ENCODE measurements at places on chromosomes 2 and 18. TPM values are rescaled to one million over a fixed set of nuclear protein-coding genes. Genes with fewer than 3 reads are reported as not detected.
A peak's percentile ranks its signal among the peaks of the same experiment; 100 is the strongest.

The GRHL1 gene
- total RNA-seq: 6.2 TPM

The LBX2 gene
- 2.6 TPM for total RNA-seq

DNA sequence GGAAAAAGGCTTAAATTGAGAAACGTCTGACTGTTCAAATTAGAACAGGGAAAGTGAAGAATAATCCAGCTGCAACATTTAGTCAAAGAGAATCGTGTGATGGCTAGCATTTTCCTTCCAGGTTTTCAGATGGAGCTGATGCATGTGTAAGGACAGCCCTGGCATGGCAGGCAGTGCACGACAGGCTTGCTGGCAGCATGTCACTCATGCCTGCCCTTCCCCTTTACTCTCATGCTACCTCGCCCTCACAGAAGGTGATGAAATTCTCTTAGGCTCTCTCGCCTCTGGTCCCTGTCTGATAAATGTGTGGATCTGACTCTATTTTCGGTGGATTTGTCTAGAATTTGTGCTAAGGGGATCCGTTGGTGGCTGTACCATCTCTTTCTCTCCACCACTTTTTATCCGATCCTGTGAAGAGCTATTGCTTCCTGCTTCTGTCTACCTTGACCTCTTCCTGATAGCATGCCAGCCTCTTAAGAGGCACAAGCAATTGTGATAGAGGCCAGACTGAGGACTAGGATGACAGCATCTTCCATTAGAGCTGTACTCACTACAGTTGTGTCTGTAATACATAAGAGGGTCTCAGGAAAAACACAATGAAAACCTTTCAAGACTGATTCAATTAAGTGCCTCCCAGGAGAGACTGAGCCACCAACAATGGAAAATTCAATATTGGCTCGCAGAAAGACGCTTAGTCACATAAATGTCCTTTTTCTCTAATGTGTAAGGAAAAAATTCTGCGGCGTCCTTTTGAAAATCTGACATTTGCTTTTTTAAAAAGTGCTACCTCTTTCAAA, 65.6 kb upstream of the NOSTRIN start:
- no peaks in the 10 kb centered on the region for H3K27me3 ChIP-seq
- DNase-seq: no peak
- H3K4me1 ChIP-seq: no peaks in the 10 kb centered on the region
- no peak overlapping the region for H3K27ac ChIP-seq
- H3K36me3 ChIP-seq: no peaks in the 10 kb centered on the region
- no peak overlapping the region for H3K4me3 ChIP-seq

GRCh38 chr2:23691565-23691964, 235.4 kb downstream of the ATAD2B start:
- no peak overlapping the region for H3K27ac ChIP-seq
- no peaks in the 10 kb centered on the region for H3K36me3 ChIP-seq
- DNase-seq: no peak
- H3K27me3 ChIP-seq: no peaks in the 10 kb centered on the region
- H3K4me1 ChIP-seq: no peaks in the 10 kb centered on the region

GRCh38 chr2:125979886-125980285, 676.1 kb upstream of the GYPC start:
- no peak overlapping the region for H3K27ac ChIP-seq
- DNase-seq: no peak
- H3K36me3 ChIP-seq: no peaks in the 10 kb centered on the region
- no peaks in the 10 kb centered on the region for H3K4me1 ChIP-seq
- H3K27me3 ChIP-seq: no peaks in the 10 kb centered on the region
- no peak overlapping the region for H3K4me3 ChIP-seq

The FBXO48 gene
- total RNA-seq: 0.94 TPM

GRCh38 chr18:59039449-59039848, 100.2 kb upstream of the SEC11C start:
- H3K27ac ChIP-seq: no peak overlapping the region
- no peak for DNase-seq
- peaks cover 4% of the 10 kb centered on the region for H3K4me1 ChIP-seq
- no peaks in the 10 kb centered on the region for H3K36me3 ChIP-seq
- H3K27me3 ChIP-seq: no peaks in the 10 kb centered on the region
- H3K4me3 ChIP-seq: no peak overlapping the region

The RIOK3 gene
- 51.2 TPM for total RNA-seq

DNA sequence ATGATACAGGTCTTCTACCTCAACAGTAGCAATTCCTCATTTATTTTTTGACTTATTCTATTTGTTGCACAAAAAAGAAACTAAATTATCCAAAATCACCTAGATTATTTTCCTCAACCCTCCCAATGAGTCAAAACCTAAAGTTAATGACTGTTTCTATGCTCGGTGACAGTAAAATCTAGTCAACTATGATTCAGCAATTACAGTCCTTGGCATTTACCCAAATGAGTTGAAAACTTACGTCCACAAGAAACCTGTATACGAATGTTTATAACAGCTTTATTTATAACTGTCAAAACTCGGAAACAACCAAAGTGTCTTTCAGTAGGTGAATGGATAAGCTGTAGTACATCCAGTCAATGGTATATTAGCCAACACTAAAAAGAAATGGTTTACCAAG, 439.3 kb downstream of the CBLN2 start:
- H3K4me3 ChIP-seq: no peak overlapping the region
- H3K27ac ChIP-seq: no peak overlapping the region
- no peak for DNase-seq
- no peaks in the 10 kb centered on the region for H3K4me1 ChIP-seq
- H3K36me3 ChIP-seq: no peaks in the 10 kb centered on the region
- no peaks in the 10 kb centered on the region for H3K27me3 ChIP-seq

DNA sequence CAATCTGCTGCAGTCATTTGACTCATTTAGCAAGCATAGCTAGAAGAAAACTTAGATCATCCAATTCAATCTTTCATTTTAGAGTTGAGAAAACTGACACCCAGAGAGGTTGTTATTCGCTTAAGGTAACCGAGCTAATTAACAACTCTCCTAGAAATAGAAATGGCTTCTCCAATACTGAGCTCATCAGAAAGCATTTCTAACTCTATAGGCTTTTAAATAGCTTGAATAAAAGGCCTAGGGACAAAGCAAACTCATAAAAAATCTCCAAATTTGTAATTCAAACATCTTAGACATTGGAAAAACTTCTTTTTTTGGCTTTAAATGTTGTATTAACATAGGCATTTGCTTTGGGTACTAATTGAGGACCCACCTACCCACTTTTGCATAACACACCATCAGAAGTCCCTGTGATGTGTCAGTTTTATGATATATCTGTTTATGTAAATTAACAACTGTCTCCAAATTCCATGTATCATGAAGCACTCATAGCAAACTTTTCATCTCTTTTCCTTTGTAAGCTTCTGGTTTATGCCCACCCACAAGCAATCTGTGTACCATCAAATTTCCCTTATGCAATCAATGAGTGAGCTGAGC, 343.9 kb upstream of the CHST9 start:
- no peaks in the 10 kb centered on the region for H3K27me3 ChIP-seq
- H3K36me3 ChIP-seq: no peaks in the 10 kb centered on the region
- no peaks in the 10 kb centered on the region for H3K4me1 ChIP-seq
- no peak overlapping the region for H3K27ac ChIP-seq
- H3K4me3 ChIP-seq: no peak overlapping the region
- DNase-seq: no peak

The ARHGEF4 gene
- total RNA-seq: 24.3 TPM

DNA sequence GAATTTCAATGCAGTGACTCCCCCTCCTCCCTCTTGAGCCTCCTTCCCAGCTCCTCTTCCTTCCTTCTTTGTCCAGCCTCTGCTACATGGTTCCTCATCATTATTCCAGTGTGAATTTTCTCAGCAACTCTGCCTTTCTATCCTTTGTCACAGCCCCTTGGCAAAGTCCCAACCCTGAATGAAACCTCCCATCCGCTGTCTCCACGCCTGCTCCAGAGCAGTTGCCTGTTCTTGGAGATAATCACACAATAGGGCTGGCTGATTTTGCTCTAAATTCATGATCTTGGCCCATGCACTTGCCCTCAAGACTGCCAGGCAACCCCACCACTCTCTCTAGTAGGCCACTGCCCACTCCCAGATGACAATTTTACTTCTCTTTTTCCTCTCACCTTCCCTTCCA, 61.4 kb downstream of the BCL2L11 start:
- H3K27me3 ChIP-seq: no peaks in the 10 kb centered on the region
- H3K4me1 ChIP-seq: peaks cover 26% of the 10 kb centered on the region
- no peak overlapping the region for H3K27ac ChIP-seq
- H3K36me3 ChIP-seq: no peaks in the 10 kb centered on the region
- DNase-seq: no peak

DNA sequence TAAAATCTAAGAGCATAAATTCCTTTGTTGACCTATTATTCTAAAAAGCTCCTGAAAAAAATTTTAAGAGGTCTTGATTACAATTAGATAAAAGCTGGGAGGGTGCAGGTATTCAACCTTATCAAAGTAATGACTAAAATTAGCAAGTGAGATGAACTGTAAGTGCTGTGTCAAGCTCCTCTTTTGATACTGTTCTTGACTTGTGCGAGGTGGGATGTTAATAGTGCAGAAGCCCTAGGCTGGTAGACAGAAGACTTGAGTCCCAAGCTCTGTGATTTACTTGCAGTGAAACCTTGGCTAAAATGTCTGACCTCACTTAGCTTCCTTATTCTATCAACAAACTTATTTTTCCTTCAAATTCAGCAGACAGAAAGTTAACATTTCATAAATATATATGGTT, 637.5 kb downstream of the DSC3 start:
- DNase-seq: no peak
- H3K36me3 ChIP-seq: no peaks in the 10 kb centered on the region
- no peaks in the 10 kb centered on the region for H3K4me1 ChIP-seq
- no peak overlapping the region for H3K27ac ChIP-seq
- H3K4me3 ChIP-seq: no peak overlapping the region

DNA sequence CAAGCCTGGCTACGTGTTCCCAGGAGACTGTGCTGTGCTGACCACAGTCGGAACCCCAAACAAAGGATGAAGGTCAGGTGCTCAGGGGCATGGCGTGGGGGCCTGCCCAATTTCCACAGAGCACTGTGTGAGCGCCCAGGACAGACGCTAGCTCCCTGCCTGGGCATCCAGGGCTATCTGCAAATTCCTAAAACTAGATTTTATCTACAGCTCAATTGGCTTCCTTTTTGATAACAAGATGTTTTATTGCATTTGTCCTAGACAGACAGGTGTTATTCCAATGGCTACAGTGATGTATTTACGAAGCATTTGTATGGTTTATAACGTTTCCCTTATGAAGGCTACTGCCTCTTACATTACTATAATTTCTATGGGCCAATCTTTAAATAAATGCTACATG, 16.0 kb downstream of the PTGR3 start:
- no peak for DNase-seq
- no peaks in the 10 kb centered on the region for H3K36me3 ChIP-seq
- H3K27ac ChIP-seq: no peak overlapping the region
- no peak overlapping the region for H3K4me3 ChIP-seq
- H3K27me3 ChIP-seq: no peaks in the 10 kb centered on the region

- no peaks in the 10 kb centered on the region for H3K36me3 ChIP-seq
- H3K4me1 ChIP-seq: no peaks in the 10 kb centered on the region
- H3K4me3 ChIP-seq: no peak overlapping the region
- H3K27me3 ChIP-seq: no peaks in the 10 kb centered on the region
These were observed 14.2 kb downstream of the RPRM start for GRCh38 chr2:153464395-153464794.

- no peaks in the 10 kb centered on the region for H3K36me3 ChIP-seq
- H3K27ac ChIP-seq: no peak overlapping the region
- no peaks in the 10 kb centered on the region for H3K4me1 ChIP-seq
- DNase-seq: no peak
- H3K4me3 ChIP-seq: no peak overlapping the region
These were observed 61.2 kb downstream of the NGEF start for GRCh38 chr2:232951891-232952290.

GRCh38 chr2:84231478-84231877, 227.6 kb downstream of the SUCLG1 start:
- DNase-seq: no peak
- H3K27ac ChIP-seq: no peak overlapping the region
- H3K4me3 ChIP-seq: no peak overlapping the region
- no peaks in the 10 kb centered on the region for H3K27me3 ChIP-seq
- H3K36me3 ChIP-seq: no peaks in the 10 kb centered on the region

GRCh38 chr2:40511661-40512213, 59.8 kb upstream of the SLC8A1 start:
- no peaks in the 10 kb centered on the region for H3K4me1 ChIP-seq
- H3K36me3 ChIP-seq: no peaks in the 10 kb centered on the region
- DNase-seq: peak; percentile 53
- H3K27me3 ChIP-seq: no peaks in the 10 kb centered on the region
- peak overlapping the region; percentile 18 for H3K27ac ChIP-seq
- no peak overlapping the region for H3K4me3 ChIP-seq

Measured in thyroid gland (tissue), 4 donors.